ENCODE measurements at places on chromosomes 1 and 21.

DNA sequence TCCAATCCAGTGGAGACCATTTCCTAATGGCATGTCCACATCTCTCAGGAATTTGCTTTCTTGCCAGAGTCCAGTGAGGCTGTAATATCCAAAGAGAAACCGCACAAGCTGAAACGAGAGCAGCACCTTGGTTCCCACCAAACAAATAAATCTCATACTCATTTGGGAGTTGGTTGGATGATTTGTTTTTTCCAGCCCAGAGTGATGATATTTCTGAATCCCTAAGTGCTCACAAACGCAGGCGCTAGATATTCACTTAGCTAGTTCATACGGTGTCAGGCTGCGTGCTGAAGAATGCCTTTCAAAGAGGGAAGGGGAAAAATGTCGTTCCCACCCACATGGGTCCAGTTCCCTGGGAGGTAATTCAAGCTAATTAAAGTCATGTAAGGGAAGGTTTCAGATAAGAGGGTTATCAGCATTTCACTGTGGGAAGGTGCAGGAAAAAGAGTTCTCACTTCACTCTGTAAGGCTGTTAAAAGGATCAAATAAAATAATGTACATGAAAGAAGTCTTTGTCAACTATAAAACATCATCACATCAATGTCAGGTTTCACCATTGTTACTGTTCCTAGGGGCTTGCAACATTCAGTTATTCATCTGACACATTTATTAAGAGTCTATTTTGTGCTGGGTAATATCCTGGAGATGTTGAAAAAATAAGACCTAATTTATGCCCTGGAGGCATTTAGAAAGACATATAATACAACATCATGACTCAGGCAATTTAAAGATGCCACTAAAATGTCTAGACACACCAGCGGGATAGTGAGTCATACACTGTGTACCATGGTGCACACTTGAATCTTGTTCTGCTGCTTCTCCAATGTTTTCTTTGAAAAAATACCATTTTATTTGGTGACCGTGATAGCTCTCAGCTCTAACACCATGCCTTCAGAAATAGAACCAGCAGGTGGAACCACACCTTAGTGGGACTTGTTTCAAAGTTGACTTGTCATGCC, 19.3 kb downstream of the DPT start:
- DNase-seq = peak; percentile 80

DNA sequence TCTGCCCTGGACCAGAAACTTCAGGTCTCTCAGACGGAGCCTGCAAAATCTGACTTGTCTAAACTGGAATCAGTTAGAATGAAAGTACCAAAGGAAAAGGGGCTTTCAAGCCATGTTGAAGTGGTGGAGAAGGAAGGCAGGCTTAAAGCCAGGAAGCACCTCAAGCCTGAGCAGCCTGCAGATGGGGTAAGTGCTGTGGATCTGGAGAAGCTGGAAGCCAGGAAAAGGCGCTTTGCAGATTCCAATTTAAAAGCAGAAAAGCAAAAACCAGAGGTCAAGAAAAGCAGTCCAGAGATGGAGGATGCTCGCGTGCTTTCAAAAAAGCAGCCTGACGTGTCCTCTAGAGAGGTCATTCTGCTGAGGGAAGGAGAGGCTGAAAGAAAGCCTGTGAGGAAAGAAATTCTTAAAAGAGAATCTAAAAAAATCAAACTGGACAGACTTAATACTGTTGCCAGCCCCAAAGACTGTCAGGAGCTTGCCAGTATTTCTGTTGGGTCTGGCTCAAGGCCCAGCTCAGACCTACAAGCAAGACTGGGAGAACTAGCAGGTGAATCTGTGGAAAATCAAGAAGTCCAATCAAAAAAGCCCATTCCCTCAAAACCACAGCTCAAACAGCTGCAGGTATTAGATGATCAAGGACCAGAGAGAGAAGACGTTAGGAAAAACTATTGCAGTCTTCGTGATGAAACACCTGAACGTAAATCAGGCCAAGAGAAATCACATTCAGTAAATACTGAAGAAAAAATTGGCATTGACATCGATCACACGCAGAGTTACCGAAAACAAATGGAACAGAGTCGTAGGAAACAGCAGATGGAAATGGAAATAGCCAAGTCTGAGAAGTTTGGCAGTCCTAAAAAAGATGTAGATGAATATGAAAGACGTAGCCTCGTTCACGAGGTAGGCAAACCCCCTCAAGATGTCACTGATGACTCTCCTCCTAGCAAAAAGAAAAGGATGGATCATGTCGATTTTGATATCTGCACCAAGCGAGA, 46.6 kb downstream of the ZBTB17 start:
- DNase-seq = no peak

- DNase-seq = peak; percentile 41
These were observed 55.9 kb downstream of the SEC16B start for GRCh38 chr1:177913762-177914540.

- DNase-seq = no peak
These were observed 131.2 kb downstream of the AK5 start for GRCh38 chr1:77412820-77413530.

GRCh38 chr1:43444836-43445235, 8.9 kb downstream of the HYI start:
- peak; percentile 42 for DNase-seq

GRCh38 chr1:26450908-26451307, 18.8 kb downstream of the DHDDS start:
- DNase-seq = no peak

- no peak for DNase-seq
These were observed 54.2 kb upstream of the ADAMTS5 start for GRCh38 chr21:27021046-27021445.

GRCh38 chr1:206557636-206558473, 50.5 kb downstream of the RASSF5 start:
- DNase-seq = no peak

DNA sequence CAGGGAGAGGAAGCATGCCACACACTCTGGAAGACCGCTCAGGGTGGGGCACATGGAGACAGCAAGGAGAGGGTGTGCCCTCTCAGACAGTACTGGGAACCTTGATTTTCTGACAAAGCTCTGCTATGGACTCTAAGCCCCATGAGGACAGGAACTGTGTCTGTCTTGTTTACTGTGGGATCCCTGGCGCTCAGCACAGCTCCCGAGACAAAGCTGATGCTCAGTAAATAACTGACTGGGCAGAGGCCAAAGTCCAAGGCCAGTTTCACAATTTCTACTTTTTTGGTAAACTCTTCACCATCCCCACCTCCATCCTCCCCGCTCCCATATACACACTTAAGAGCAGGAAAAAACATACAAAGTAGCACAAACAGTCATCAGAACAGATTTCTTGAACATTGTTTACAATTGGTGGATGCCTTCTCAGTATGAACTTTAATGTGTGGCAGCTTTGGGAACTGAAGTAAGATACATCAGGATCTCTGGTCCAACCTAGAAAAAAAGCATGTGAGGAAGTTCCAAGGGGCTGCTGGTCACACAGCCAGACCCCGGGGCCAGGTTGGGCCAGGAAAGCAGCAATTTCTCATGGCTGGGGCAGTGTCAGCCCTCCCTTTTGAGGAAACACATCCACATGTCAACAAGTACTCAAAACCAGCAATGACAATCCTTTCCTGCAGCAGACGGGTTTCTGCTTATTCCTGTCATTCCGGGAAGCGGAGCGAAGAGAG, 5.6 kb upstream of the AHCYL1 start:
- DNase-seq = peak; percentile 15

- no peak for DNase-seq
These were observed 125 bp downstream of the ATP5PF start for GRCh38 chr21:25734654-25734903.

- DNase-seq = no peak
These were observed 22.2 kb upstream of the ZNF678 start for GRCh38 chr1:227541129-227541528.

Measured in cardiac fibroblast (primary cell).